ENCODE measurements at places on chromosomes 3 and 15.

GRCh38 chr3:179446501-179446900, 4.8 kb downstream of the GNB4 start:
- DNase-seq = no peak

DNA sequence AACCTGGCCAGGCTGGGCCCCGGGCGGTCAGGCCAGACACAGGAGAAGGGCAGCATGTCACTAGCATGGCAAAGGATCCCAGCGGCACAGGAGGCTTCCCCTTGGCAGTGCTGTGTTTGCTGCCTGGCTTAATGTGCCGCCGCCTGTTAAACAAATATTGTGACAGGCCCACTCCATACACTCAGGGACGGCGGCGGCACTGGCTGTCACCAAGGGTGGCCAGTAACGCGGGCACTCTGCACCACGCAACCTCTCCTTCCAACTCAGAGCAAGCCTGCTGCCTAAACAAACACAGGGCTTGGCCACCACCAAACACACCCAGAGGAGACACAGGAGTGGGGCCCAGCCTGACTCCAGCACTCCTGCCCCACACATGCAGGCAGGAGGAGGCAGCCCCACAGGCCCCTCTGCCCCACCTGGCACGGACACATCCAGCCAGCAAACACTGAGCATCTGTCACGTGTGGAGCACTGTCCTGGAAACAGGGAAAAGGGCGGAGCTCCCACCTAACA, 48.0 kb downstream of the TPRA1 start:
- no peak for DNase-seq

GRCh38 chr3:172224560-172225214, 185.3 kb downstream of the FNDC3B start:
- DNase-seq = no peak

GRCh38 chr3:147937341-147937740, 528.2 kb downstream of the ZIC1 start:
- DNase-seq = no peak

DNA sequence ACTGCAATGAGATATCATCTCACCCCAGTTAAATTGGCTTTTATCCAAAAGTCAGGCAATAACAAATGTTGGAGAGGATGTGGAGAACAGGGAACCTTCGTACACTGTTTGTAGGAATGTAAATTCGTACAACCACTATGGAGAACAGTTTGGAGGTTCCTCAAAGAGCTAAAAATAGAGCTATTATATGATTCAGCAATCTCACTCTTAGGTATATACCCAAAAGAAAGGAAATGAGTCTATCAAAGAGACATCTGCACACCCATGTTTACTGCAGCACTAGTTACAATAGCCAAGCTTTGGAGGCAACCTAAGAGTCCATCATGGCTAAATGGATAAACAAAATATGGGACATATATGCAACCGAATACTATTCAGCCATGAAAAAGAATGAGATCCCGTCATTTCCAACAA, 68.0 kb upstream of the HES1 start:
- no peak for DNase-seq
